Peyer's patch (tissue), 4 donors: ENCODE measurements at places on chromosomes 5 and 9. TPM values are rescaled to one million over a fixed set of nuclear protein-coding genes. Genes with fewer than 3 reads are reported as not detected.

DNA sequence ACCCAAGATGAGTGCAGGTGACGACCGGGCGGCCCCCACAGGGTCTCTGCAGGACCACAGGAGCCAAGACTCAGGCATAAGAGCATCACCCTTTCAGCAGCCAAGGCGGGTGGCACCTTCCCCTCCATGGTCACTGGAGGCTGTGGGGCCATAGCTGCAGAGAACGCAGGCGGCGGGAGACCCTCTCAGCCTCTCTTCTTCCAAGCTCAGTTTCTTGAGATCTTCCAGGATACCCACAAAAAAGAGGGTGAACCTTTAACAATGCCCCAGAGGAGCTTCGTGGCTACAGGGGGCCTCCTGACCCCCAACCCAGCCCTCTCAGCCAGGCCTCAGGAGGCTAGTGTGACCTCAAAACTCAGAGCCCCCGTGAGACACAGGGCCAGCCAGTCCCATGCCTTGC is 5.8 kb upstream of the TBC1D9B start:
- H3K27me3 ChIP-seq, result no peaks in the 10 kb centered on the region
- no peak for DNase-seq
- no peak overlapping the region for H3K27ac ChIP-seq
- H3K36me3 ChIP-seq, result no peaks in the 10 kb centered on the region
- H3K4me1 ChIP-seq, result peaks cover 15% of the 10 kb centered on the region
- H3K4me3 ChIP-seq, result no peak overlapping the region

DNA sequence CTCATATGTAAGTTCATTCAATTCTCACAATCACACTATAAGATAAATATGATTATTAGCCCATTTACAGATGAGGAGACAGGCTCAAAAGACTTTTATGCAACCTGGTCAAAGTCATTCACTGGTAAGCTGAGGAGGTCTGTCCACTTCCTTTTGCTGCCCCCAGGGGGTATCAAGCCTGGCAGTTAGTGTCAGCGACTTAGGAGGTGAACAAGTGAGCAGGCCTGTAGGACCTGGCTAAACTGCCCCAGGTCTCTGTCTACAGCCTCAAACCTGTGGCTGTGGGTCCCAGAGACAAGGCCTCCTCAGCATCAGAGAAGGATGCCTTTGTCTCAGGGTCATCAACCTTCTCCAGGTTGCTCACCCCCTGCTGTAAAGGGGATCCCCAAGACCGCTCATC is 10.4 kb downstream of the TGFBI start:
- H3K27me3 ChIP-seq, result no peaks in the 10 kb centered on the region
- no peaks in the 10 kb centered on the region for H3K36me3 ChIP-seq
- no peak overlapping the region for H3K27ac ChIP-seq
- peaks cover 5% of the 10 kb centered on the region for H3K4me1 ChIP-seq
- H3K4me3 ChIP-seq, result no peak overlapping the region

DNA sequence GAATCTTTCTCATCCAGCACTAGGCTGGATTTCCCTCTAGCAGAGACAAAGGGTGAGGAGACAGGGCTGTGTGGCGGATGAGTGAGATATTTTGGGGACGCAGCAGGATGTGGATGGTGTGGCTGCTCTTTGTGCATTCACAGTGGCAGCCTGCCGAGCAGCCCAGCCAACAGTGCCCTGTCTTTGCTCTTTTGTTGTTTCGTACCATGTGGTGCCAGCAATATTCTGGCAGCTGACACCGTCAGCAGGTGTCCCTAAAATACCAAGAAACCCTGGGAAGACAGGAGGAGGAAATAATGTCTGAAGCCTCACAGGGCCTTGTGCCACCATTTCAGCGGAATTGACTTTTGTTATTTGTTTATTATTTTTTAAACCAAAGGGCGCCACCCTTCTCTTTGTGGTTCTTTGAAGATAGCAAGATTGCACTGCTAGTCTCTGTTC is 141.4 kb downstream of the CCDC192 start:
- no peaks in the 10 kb centered on the region for H3K27me3 ChIP-seq
- no peak overlapping the region for H3K27ac ChIP-seq
- H3K36me3 ChIP-seq, result no peaks in the 10 kb centered on the region
- H3K4me3 ChIP-seq, result no peak overlapping the region
- H3K4me1 ChIP-seq, result no peaks in the 10 kb centered on the region
- DNase-seq, result no peak

- H3K36me3 ChIP-seq, result peaks cover 69% of the 10 kb centered on the region
- no peak overlapping the region for H3K27ac ChIP-seq
- no peak overlapping the region for H3K4me3 ChIP-seq
- no peaks in the 10 kb centered on the region for H3K4me1 ChIP-seq
- no peaks in the 10 kb centered on the region for H3K27me3 ChIP-seq
- DNase-seq, result no peak
Observed at GRCh38 chr9:135952664-135953206, 8.4 kb downstream of the UBAC1 start.

DNA sequence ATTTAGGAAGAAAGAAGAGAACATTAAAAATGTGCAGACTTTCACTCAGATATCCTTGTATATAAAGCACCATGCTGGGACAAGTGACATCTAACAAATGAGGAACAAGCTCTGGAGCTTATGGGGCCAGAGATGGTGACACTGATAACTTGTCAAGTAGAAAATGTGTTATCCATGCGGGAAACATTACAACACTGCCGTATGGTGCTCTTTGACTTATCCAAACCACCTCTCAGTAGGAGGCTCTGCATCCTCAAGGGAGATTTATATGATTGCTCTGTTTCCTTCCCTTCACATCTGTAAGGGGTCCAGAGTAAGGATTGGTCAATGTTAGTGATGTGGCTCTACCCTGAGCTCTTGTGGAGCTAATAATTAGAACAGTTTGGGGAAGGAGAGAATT is 23.5 kb downstream of the KCTD16 start:
- H3K4me3 ChIP-seq, result no peak overlapping the region
- H3K36me3 ChIP-seq, result no peaks in the 10 kb centered on the region
- H3K27me3 ChIP-seq, result no peaks in the 10 kb centered on the region
- no peak overlapping the region for H3K27ac ChIP-seq

DNA sequence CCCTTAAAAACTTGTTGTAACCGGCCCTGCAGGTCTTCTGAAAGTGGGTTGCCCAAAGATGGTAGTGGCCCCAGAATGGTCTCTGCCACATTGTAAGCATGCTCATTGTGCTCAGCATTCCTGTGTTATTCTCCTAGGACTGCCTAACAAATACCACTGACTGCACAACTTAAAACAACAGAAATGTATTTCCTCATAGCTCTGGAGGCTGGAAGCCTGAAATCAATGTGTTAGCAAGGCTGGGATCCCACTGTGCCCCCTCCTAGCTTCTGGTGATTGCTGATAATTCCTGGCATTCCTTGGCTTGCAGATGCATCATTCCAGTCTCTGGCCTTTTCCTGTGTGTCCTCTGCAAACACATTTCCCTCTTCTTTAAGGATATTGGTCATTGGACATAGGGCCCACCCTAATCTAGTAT is 3.4 kb upstream of the GCNT4 start:
- no peak for DNase-seq
- H3K4me3 ChIP-seq, result no peak overlapping the region
- no peaks in the 10 kb centered on the region for H3K36me3 ChIP-seq
- H3K4me1 ChIP-seq, result no peaks in the 10 kb centered on the region

DNA sequence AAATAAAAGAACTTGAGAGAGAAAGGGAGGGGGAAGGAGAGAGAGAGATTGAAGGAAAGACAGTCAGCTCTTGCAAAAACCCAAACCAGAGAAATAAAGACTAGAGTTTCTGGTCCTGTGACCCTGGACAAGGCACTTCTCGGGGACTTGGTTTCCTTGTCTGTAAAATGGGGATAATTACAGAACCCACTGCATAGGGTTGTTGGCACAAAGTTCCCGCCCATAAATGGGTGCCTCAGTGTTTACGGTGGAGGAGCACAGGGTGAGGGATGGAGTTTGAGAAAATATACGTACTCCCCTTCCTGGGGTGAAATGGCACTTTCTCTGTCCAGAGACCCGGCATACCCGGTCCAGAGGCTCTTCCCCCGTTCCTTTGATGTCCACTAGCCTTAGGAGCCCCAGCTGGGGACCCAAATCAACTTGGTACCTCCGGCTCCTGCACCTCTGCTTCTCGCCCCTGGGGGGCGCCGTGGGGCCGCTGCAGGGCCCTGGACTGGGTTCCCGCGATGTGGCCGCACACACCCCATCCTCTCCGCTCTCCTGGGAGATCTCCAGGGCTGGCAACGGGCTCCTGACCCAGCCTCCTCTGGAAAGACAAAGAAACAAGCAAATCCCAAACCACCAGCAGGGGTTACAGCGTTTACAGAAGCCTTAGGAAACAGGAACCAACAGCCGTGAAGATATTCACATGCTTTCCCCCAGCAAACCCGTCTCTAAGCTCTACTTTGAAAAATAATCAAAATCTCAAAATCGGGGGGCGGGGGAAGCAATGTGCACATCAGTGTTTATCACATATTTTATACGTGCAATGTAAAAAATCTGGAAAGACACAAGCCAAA is 26.3 kb downstream of the PTGES start:
- H3K36me3 ChIP-seq, result no peaks in the 10 kb centered on the region
- DNase-seq, result peak; percentile 30
- H3K27ac ChIP-seq, result no peak overlapping the region
- no peak overlapping the region for H3K4me3 ChIP-seq

DNA sequence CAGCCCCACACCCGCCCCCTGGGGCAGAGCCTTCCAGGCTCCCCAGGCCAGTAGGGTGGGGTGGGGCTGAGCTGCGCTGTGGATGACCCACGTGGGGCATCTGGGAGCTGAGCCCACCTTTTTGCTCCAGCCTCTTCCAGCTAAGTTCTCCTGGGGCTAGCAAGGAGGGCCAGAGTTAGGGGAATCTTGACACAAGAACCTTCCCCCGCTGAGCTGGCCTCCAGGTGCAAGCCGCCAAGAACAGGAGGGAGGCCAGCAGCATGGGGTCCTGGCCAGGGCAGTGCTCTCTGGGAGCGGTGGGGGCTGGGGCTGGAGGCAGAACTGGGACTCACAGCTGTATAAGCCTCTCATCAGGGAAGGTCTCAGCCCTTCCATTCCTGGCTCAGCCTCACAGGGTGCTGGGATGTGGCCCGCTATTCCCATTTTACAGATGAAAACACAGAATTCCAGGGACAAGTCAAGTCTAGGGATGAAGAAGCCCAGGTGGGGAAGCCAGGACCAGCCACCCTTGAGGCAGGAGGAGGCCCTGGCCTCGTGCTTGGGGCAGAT is 21.5 kb downstream of the SARDH start:
- no peak for DNase-seq
- H3K36me3 ChIP-seq, result no peaks in the 10 kb centered on the region
- no peaks in the 10 kb centered on the region for H3K27me3 ChIP-seq

DNA sequence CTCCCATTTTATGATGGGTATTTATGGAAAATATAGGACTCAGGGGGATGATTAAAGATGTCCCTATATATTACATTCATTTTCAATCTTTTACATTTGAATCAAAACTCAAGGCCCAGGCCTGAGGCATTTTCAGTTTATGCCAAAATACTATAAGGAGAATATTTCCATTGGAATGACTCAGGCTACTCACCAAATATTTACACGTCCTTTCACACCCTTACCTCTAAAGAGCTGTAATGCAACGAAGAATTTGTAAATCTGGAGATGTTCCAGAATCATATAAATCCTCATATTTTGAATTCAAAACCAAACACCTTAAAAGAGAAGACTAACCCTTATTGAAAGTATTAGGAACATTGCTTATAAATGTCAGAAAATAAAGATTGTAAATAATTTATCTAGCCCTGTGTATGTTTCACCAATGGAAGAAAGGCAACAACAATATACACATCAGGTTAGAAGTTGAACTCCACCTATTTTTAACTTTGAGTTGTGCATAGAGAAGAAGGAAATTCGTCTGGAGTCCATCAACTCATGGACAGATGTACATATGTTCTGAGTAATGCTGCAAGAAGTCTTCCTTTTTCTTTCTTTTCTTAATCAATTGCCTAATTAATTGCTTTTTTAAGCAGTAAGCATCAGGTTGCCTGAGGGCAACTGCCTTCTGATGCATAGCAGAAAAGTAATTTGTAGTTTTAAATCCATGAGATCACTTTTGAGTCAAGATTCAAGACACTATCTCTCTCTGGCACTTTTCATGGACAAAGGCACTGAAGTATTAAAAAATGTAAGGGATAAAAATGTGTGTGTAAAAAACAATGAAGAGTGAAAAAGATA is 579.3 kb upstream of the RGMB start:
- no peak overlapping the region for H3K27ac ChIP-seq
- no peak overlapping the region for H3K4me3 ChIP-seq
- H3K4me1 ChIP-seq, result no peaks in the 10 kb centered on the region
- no peak for DNase-seq
- H3K27me3 ChIP-seq, result no peaks in the 10 kb centered on the region
- H3K36me3 ChIP-seq, result no peaks in the 10 kb centered on the region

DNA sequence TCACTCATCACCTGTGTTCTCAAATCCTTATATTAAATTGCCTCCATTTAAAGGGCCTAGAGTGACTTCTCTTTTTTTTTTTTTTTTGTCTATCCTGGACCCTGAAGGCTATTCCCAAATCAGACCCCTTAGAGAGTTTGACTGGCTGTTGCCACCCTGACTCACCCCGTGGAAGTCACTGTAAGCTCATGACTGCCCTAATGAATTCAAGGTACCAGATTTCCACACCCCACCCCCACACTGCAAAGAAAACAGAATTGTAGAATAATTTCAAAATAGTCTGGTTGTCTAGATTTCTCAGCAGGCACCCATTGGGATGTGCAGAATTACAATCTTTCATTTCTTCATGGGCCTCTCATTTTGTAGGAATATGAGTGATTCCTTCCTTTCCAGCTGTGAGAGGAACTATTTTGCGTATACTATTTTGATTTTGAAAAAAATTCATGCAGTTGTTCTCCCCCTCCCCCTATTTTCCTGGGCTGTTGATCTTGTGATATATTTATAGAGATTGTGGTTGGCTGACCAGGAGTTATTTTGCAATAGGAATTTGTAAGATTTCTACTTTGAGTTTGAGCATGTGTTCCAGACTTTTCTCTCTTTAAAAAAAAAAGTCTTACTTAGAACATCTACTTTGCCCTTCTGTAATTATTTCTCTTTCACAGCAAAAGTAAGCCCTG is 79.1 kb downstream of the ZNF618 start:
- no peak overlapping the region for H3K4me3 ChIP-seq
- H3K27me3 ChIP-seq, result no peaks in the 10 kb centered on the region
- DNase-seq, result no peak
- no peak overlapping the region for H3K27ac ChIP-seq
- H3K36me3 ChIP-seq, result no peaks in the 10 kb centered on the region

GPX3 gene
- total RNA-seq, result 292 TPM

RAD17 gene
- 25.1 TPM for total RNA-seq

FGF18 gene
- 0.53 TPM for total RNA-seq

SPINK4 gene
- 256 TPM for total RNA-seq

HAPLN1 gene
- 0.70 TPM for total RNA-seq

SURF6 gene
- 16.1 TPM for total RNA-seq

CER1 gene
- total RNA-seq, result not detected

ARHGEF37 gene
- 12.4 TPM for total RNA-seq
